ENCODE measurements at places on chromosomes 5 and 9.

GRCh38 chr5:14783691-14784090 is 87.9 kb downstream of the ANKH start:
- no peak for DNase-seq

GRCh38 chr5:172238334-172238733 is 44.4 kb downstream of the EFCAB9 start:
- no peak for DNase-seq

DNA sequence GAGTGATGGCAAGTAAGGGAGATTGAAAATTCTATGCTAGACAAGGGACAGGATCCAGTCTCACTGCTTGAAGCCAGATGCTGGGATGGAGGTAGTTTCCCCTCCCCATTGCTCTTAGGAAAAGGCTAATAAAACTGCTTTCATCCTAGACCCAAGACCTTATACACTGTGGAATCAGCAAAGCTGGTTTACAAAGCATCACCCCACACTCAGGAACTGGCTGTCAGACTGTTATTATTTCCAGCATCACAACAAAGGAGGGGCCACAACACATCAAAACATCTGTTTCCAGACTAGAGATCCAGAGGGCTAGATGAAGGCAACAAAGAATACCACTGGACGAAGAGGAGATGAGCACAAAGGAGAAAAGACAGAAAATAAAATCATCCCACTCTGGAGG is 364.6 kb upstream of the PTGER4 start:
- no peak for DNase-seq

DNA sequence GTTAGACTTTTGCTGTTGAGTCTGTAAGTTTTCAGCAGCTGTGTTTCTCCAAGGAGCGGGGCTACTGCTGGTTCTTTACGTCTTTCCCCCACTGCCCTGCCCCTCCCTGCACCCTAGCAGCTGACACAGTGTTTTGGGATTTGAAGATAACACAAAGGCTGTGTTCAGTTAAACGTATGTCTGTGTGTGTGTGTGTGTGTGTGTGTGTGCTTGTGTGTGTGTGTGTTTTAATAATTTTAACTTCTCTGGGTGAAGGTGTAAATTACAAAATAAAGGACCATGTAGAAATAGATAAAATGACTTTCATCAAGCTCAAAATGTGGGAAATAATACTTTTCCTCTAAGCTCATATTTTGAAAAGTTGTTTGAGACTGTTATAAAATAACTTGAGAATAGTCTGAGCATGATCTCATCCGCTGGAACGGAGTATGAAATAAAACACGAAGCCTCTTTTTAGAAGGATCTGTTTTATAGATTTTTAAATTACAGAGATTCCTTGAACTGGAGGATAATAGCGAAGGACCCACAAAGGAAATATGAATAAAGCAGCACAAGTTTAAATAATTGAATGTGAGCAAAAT is 10.9 kb downstream of the ABL1 start:
- DNase-seq, result no peak

DNA sequence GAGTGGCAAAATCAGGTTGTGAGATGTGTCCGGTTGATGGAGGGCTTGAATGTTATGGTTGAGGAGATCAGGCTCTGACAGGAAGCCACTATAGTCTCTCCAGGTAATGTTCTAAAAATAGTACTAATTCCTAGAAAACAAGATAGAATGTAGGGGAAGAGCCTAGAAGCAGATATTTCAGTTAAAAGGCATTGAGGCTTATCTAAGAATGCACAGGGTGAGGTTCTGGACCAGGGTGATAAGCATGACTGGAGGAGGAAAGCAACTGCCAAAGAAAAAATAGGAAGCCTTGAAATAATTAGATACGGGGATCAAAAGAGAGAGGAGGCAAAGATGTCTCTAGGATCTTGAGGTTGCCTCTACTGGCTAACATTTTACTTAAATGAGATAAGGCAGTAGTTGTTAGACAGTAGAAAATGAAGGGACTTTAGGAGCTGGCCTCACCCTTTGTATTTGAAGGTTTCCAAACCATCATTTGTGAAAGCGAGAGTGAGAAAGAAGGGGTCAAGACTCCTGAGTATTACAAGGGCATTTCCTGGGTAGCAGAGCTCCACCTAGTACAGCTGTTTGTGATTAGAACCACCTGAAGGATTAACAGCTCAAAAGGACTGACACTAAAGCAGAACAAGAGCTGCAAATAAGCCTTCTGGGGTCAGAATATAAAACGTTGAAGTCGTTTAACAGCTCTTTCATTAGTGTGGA is 15.4 kb upstream of the ARL15 start:
- no peak for DNase-seq

- DNase-seq, result no peak
Measured at GRCh38 chr5:176935017-176935416, 35.9 kb upstream of the HK3 start.

GRCh38 chr9:78939311-78940065 is 632.3 kb upstream of the TLE4 start:
- no peak for DNase-seq
